Activated naive CD4-positive, alpha-beta T cell treated with anti-CD3 and anti-CD28 coated beads, Interleukin-2, amount 10 ng/mL, durations not matched to agents 7 days and 5 days (primary cell): ENCODE measurements at places on chromosomes 6 and 20.
A peak's percentile ranks its signal among the peaks of the same experiment; 100 is the strongest.

- no peaks in the 10 kb centered on the region for H3K27me3 ChIP-seq
- peaks cover 19% of the 10 kb centered on the region for H3K4me1 ChIP-seq
- DNase-seq, result no peak
- no peak overlapping the region for H3K4me3 ChIP-seq
These were observed 50.6 kb upstream of the LOC128125822 start for GRCh38 chr6:63521475-63522210.

- H3K27me3 ChIP-seq, result no peaks in the 10 kb centered on the region
- no peak overlapping the region for H3K4me3 ChIP-seq
- no peak overlapping the region for H3K27ac ChIP-seq
- DNase-seq, result no peak
- H3K36me3 ChIP-seq, result no peaks in the 10 kb centered on the region
These were observed 6.8 kb upstream of the TSHZ2 start for GRCh38 chr20:52965380-52965779.

GRCh38 chr6:169320013-169320412 lies 66.4 kb upstream of the THBS2 start:
- no peaks in the 10 kb centered on the region for H3K4me1 ChIP-seq
- H3K27me3 ChIP-seq, result no peaks in the 10 kb centered on the region
- no peak overlapping the region for H3K4me3 ChIP-seq

DNA sequence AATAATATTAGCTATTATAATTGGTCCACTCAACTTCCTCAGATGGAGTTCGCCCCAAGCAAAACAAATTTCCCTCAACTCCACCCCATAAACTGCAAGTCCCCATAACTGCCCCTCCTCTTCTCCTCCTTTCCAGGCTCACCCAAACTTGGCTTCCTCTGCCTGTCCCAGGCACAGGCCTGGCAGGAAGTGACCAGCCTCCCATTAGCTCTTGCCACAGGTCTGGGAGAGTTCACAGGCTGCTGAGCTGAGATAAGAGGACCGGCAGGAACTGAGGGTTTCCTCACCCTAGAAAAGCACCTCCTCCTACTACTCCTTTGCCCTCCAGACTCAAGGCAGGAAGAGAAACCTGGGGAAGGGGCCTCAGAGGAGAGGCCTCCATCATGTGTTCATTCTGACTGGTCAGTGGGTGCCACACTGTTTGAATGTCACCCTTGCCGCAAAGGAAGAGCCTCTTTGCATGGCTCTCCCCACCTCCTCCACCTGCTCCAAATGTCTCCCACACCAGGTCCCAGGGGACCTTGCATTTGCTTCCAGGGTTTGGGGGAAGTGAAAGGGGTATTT lies 24.5 kb upstream of the SMIM29 start:
- H3K36me3 ChIP-seq, result no peaks in the 10 kb centered on the region
- H3K27me3 ChIP-seq, result no peaks in the 10 kb centered on the region
- H3K4me1 ChIP-seq, result peaks cover 4% of the 10 kb centered on the region
- H3K27ac ChIP-seq, result no peak overlapping the region

- H3K4me1 ChIP-seq, result no peaks in the 10 kb centered on the region
- no peaks in the 10 kb centered on the region for H3K36me3 ChIP-seq
- DNase-seq, result no peak
- no peak overlapping the region for H3K4me3 ChIP-seq
- H3K27me3 ChIP-seq, result peaks cover 10% of the 10 kb centered on the region
These were observed 44.8 kb downstream of the TCP11 start for GRCh38 chr6:35096129-35096862.

DNA sequence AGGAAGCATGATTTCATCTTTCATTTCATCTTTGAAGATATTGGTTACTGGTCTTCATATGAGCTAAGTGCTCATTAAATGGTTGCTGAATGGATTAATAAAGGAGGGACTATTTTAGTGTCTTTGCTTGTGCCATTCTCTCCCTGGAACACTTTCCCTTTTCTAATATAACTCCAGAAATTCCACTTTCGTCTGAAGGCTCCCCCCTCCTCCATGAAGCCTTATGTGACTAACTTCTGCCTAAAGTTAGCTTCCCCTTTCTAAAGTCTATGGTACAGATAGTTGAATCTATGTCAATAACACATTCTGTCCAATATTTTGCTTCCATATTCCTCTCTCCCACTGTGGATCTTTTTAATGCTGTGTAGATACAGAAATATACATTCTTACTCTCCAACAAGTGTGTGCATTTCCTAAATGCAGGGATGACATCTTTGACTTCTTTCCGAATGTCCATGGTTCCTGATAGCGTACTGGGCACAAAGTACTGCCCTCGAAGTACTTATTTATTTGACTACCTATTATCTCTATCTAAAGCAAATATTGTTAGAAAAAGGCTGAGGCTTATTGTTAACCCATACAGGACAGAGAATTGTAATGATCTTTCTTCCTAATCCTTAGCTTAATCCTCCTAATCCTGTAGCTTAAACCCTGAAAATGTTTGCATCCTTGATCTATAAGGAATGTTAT lies 84.7 kb upstream of the ELOVL5 start:
- H3K27ac ChIP-seq, result no peak overlapping the region
- no peaks in the 10 kb centered on the region for H3K27me3 ChIP-seq
- H3K4me3 ChIP-seq, result no peak overlapping the region
- peaks cover 6% of the 10 kb centered on the region for H3K4me1 ChIP-seq
- no peak for DNase-seq

GRCh38 chr6:15677822-15678221 lies 15.0 kb upstream of the DTNBP1 start:
- DNase-seq, result no peak
- no peak overlapping the region for H3K27ac ChIP-seq
- H3K36me3 ChIP-seq, result no peaks in the 10 kb centered on the region

DNA sequence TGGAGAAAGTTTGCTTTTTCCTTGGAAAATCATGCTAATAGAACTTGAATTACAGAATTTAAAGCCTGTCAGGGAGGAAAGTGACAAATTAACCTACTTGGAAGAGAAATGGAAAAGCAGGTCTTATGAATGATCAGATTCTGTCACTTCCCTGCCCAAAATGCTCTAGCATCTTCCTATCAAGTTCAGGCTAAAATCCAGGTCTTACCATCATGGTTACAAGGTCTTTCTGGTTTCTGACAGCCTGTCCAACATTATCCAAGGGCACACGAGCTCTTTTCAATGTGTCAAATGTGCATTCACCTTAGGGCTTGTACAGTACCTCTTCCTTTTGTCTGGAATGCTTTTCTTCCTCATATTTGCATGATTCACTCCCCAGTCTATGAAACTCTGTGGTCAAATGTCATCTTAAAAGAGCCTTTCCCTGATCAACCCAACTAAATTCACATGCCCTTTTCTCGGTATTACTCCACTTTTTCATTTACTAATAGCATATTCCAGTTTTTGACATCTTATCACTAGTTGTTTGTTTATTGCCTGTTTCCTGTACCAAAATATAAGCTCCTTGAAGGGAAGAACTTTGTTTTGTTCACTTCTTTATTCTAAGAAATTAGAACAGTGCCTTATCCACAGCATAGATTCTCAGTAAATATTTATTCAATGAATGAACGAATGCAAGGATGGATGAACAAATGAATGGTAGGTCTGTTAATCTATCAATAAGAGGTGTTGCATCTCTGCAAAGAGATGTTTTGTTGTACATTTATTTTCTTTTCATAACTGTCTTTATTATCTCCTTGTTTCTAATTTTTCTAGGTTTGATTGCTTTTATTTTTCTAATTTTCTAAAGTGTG lies 139.5 kb downstream of the BCAS1 start:
- DNase-seq, result no peak
- H3K27me3 ChIP-seq, result peaks cover 4% of the 10 kb centered on the region
- no peak overlapping the region for H3K4me3 ChIP-seq
- no peaks in the 10 kb centered on the region for H3K36me3 ChIP-seq
- peaks cover 58% of the 10 kb centered on the region for H3K4me1 ChIP-seq
- peak overlapping the region; percentile 12 for H3K27ac ChIP-seq

GRCh38 chr6:130093546-130093945 lies 75.2 kb downstream of the L3MBTL3 start:
- H3K36me3 ChIP-seq, result peaks cover 56% of the 10 kb centered on the region
- H3K4me3 ChIP-seq, result no peak overlapping the region
- DNase-seq, result no peak

GRCh38 chr6:80553071-80553740 lies 446.7 kb downstream of the BCKDHB start:
- no peaks in the 10 kb centered on the region for H3K36me3 ChIP-seq
- peaks cover 4% of the 10 kb centered on the region for H3K27me3 ChIP-seq
- H3K4me1 ChIP-seq, result no peaks in the 10 kb centered on the region
- no peak overlapping the region for H3K27ac ChIP-seq
- no peak for DNase-seq
- no peak overlapping the region for H3K4me3 ChIP-seq

GRCh38 chr6:122791310-122791679 lies 2.2 kb downstream of the SMPDL3A start:
- no peak overlapping the region for H3K4me3 ChIP-seq
- H3K36me3 ChIP-seq, result no peaks in the 10 kb centered on the region
- H3K27ac ChIP-seq, result no peak overlapping the region
- peaks cover 15% of the 10 kb centered on the region for H3K4me1 ChIP-seq
- peaks cover 59% of the 10 kb centered on the region for H3K27me3 ChIP-seq

DNA sequence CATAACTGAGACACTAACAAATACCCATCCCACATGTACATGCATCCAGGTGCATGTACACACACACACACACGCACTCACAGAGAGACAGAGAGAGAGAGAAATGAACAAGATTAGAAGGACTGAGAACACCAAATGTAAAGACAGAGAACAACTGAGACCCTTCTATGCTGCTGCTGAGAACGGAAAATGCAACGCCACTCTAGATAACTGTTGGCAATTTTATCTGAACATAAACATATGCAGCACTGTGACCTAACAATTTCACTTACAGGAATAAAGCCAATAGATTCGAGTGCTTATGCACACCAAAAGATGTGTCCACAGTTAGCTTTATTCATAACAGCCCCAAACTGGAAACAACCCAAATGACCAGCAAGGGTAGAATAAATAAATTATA lies 103.8 kb upstream of the LY86 start:
- no peaks in the 10 kb centered on the region for H3K36me3 ChIP-seq
- H3K27ac ChIP-seq, result no peak overlapping the region
- H3K4me1 ChIP-seq, result no peaks in the 10 kb centered on the region

DNA sequence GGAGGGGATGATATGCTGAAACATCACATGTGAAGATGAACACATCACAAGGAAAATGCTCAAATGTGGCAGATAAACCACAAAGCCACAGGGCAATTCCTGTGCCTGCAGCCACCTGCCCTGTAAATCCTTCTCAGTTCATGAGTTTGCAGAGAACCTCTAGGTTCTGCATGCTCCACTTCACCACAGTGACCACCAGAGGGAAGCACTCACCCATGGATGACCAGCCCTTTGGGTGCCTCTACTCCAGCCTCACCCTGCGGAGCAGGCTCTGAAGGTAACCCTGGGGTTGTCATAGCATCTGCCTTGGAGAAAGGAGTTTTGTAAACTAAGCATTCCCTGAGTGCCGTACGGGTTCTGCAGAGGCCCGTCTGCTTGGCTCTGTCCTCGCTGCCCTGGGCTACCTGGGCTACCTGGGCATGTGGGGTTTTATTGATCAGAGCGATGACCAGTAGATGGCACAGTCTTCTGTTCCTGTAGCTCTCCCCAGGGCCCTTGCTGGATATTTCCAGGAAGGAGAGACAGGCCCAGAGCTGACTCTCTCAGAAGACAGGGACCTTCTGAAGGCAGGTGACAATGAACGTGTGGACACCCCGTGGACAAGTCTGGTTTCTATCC lies 31.7 kb upstream of the CST1 start:
- no peaks in the 10 kb centered on the region for H3K36me3 ChIP-seq
- H3K27me3 ChIP-seq, result peaks cover under 1% of the 10 kb centered on the region
- H3K4me3 ChIP-seq, result no peak overlapping the region
- H3K27ac ChIP-seq, result no peak overlapping the region

DNA sequence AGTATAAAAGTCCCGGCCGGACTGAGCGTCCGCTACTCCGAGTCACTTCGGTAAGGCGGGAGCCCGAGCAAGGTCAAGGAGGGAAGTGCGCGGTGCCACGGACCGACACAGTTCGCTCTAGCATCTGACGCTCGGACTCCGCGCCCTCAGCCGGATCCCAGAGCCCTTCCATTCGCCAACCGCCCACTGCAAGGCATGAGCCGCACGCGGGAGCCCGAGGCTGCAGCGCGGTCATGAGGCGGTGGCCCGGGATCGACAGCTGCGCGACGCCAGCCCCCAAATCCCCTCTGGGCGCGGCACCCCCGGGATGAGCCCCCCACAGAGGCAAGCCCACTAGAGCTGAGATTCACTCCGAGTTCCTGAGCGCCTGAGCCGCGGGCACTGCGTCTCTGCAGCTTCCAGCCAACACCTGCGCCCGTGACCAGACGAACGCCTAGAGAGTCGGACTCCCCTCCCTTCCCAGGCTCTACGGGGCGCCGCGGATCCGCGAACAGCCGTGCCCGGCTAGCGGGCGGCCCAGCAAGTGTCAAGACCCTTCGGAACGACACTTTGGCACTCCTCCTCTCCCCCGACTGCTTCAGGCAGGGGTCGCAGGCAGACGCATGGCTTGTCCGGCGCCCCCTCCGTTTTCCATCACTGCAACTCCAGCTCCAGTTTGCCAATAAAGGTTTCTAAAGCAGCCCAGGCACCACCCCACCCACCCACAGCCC lies 725 bp upstream of the ISM1 start:
- peak; percentile 46 for DNase-seq
- no peak overlapping the region for H3K27ac ChIP-seq
- H3K36me3 ChIP-seq, result no peaks in the 10 kb centered on the region
- H3K4me3 ChIP-seq, result peak overlapping the region; percentile 77

DNA sequence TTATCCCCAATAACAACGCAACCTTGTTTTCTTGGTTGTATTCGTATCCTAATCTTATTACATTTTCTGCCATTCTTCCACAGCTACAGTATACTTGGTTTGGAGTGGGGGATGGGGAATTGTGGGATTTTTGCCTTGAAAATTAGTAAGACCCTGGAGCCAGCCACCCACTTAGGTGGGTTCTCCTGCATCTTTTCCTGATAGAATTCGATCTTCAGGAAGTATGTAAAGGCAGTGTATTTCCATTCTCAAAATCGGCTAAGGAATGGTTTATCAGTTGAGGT lies 1.1 kb downstream of the ITCH start:
- peaks cover 58% of the 10 kb centered on the region for H3K4me1 ChIP-seq
- H3K27ac ChIP-seq, result peak overlapping the region; percentile 85
- peak overlapping the region; percentile 97 for H3K4me3 ChIP-seq
- H3K27me3 ChIP-seq, result peaks cover 9% of the 10 kb centered on the region

- no peak for DNase-seq
- no peak overlapping the region for H3K4me3 ChIP-seq
- no peaks in the 10 kb centered on the region for H3K4me1 ChIP-seq
- H3K27ac ChIP-seq, result no peak overlapping the region
These were observed 20.4 kb downstream of the MDFI start for GRCh38 chr6:41658636-41659035.

- no peak overlapping the region for H3K27ac ChIP-seq
- H3K36me3 ChIP-seq, result no peaks in the 10 kb centered on the region
- DNase-seq, result no peak
These were observed 38.1 kb downstream of the CRYBG1 start for GRCh38 chr6:106398621-106399020.

GRCh38 chr6:83558975-83559374 lies 46.6 kb downstream of the PRSS35 start:
- no peak for DNase-seq
- no peak overlapping the region for H3K4me3 ChIP-seq
- no peaks in the 10 kb centered on the region for H3K4me1 ChIP-seq
- no peaks in the 10 kb centered on the region for H3K27me3 ChIP-seq
- no peak overlapping the region for H3K27ac ChIP-seq

GRCh38 chr20:49679634-49680033 lies 34.0 kb downstream of the B4GALT5 start:
- no peak overlapping the region for H3K4me3 ChIP-seq
- no peak for DNase-seq
- H3K4me1 ChIP-seq, result peaks cover 41% of the 10 kb centered on the region
- H3K27me3 ChIP-seq, result no peaks in the 10 kb centered on the region
